ENCODE measurements at places on chromosomes 2 and 18.

DNA sequence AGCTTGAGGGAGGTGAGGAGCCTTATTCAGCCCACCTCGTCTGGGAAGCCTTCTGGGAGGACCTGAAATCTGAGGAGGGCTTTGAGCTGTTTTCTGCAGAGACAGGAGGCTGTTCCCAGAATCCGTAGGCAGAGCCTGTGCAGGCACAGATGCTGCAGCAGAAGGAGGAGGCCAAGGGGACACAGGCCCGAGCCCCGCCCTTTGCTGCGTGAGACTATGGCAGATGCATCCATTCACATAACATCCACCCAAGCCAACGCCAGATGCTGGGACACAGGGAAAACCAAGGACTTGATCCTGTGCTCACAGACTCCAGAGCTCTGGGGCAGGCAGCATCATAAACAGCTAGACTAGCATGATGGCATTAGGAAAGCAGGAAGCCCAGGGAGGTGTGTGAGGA lies 98.2 kb downstream of the KCNF1 start:
- DNase-seq = no peak

DNA sequence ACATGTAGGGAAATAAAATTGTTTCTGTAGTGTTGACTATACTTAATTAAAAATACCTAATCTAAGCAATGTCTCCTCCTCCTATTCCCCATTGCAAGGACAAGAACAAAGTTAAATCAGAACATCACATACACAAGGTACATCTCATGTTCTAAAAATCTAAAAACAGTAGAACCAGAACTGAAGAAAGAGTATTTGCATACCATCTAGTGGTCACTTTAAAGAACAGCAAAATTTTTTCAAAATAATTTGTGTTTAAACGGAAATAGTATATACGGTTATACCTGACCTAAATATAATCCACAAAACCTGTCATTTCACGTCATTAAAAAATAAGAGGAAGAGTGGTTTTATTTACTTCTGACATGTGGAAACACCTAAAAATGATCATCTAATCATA lies 294.3 kb upstream of the KCNH7 start:
- DNase-seq = no peak

- DNase-seq = no peak
Observed at GRCh38 chr2:190436557-190436956, 28.4 kb downstream of the MFSD6 start.

- DNase-seq = no peak
Observed at GRCh38 chr2:120350801-120351320, 4.9 kb downstream of the INHBB start.

DNA sequence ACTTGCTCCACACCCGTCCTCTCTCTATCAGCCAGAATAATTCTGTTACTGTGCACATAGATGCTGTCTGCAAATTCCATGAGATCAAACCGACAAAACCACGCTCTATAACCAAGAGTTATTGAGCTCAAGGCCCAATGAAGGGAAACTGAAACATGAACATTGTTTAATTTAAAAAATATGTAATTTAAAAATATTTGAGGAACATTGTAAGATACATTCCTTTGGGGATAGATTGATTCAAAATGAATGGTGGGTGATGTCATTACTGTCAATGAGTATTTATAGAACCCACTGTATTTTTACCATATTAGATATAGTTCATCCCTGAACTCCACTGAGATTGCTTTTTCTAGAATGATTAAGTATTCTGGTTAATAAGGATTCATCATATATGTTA lies 50.4 kb downstream of the NCKAP5 start:
- no peak for DNase-seq

DNA sequence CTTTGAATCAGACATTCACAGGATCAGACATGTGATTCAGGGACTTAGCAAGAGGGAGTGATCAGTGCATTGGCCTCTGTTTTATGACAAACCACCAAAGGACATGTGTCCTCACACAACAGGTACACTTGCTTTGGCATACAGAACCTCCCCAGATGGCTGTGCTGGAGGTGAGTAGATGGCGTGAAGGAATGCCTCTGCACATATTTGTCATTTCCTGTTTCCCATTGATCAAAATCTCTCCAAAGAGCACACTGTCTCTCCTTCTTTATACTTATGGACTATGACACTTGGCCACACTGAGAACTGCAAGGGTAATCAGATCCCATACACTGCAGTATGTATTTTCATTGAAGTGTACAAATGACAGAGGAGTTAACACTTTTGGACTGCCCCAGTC lies 927.6 kb downstream of the TSN start:
- DNase-seq = no peak

DNA sequence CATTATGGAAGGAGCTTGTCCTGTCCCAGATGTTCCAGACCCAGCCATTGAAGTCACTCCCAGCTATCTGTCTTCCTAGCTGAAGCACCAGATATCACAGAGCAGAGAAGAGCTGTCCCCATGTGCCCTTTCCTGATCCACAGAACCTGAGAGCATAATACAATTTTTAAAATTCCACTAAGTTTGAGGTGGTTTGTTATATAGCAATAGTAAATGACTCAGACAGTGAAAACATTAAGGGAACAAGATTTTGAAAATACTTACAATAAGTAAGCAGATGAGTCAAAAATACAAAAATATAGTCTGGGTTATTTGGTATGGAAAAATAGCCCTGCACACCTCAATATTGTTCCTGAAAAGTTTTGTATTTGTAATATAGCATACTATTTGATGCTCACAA lies 85.8 kb upstream of the GLS start:
- no peak for DNase-seq

DNA sequence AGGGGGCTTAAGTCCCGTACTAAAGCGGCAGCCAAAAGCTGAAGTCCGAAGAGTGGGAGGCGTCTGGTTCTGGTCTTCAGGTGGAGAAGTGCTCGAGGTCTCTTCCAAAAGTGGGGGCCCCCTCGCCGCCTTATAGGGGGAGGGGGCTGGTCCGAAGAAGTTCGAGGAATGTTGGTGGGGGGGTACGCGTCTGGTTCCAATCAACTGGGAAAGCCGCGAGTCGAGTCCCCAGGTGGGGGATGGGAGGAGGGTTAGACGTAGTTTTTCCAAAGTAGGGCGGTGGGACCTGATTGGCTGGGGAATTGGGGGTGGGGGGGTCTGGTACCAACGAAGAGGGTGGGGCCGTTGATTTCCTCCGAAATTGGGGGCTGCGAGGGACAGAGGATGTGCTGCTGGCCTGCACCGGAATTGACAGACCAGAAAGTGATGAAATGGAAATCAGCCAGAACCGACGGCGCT lies 594 bp downstream of the ITM2C start:
- no peak for DNase-seq

DNA sequence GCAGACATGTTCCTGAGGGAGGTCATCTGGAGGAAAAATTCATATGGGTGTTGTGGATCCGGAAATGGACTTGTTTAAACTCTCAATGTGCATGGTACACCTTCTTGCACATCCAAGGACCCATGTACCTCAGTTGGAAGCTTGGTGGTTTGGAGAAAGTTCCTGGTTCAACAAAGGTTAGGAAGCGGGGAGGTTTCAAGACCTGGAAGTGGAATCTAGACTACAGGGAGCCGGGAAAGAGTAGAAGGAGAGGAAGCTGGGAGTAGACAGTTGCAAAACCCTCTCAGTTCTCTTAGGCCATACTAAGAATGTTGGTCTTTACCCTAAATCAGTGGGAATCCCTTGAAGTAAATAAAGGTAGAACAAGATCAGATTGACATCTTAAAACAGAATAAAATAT lies 209.8 kb upstream of the SPOPL start:
- no peak for DNase-seq

DNA sequence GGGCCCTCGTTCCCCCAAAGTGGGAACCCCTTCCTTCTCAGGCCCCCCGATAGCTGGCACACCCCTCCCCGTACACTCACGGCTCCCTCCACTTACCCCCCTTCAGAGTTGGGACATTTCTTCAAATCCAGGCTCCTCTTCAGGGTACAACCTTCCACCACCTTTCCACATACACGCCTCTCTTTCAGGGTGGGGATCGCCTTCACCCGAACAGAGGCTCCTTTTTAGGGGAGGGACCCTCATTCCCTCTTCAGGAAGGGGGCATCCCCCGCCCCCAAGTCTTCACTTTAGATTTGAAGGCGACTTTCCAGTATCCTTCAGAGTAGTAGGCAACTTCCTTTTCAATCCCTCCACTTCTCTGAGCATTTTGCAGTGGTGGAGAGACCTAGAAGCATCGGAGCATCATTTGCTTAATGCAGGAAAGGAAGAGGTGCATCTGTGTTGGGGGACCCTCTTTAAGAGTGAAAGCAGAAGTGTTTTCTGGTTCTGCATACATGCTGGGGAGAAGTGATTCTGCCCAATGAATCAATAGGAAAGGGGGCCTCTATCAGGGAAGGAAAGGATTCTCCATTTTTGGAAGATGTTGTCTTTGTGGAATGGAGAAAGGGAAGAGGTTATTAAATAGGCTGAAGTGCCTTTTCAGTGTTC lies 845 bp downstream of the EML4 start:
- DNase-seq = no peak

DNA sequence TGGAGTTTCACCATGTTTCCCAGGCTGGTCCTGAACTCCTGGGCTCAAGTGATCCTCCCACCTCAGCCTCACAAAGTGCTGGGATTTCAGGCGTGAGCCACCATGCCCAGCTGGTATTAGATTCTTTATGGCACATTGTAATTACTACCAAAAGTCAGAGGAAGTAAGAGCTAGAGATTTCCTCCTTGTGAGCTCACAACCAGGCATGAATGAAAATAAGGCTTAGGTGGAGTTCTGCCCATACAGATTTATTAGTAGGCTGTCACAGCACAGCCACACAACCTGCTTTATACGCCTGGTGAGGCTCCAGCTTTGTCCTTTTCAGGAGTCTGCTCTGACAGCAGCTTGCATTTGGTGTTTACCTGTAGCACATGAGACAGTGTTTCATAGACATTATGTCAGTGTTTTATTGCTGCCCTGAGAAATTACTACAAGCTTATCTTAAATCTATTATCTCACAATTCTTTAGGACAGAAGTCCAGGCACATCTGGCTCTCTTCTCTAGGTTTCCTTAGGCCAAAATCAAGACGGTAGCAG lies 156.6 kb downstream of the TANC1 start:
- DNase-seq = no peak

DNA sequence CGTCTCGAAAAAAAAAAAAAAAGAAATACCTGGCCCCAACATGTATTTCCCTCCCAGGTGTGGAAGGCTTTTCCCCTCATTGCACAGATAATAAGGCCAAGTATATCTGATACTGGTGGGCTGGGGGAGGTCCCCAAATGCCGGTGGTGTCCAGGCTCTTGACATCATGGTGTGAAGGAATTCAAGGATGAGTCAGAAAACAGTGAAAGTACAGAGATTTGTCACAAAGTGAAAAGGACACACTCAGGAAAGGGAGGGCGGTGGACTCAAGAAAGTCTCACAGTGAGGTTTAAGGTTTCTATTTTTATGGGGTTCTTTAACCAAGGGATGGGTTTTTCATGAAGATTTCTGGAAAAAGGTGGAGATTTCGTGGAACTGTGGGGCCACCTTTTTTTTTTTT lies 37.8 kb upstream of the FZD5 start:
- no peak for DNase-seq

- no peak for DNase-seq
Observed at GRCh38 chr2:155377931-155378444, 679.5 kb downstream of the KCNJ3 start.

DNA sequence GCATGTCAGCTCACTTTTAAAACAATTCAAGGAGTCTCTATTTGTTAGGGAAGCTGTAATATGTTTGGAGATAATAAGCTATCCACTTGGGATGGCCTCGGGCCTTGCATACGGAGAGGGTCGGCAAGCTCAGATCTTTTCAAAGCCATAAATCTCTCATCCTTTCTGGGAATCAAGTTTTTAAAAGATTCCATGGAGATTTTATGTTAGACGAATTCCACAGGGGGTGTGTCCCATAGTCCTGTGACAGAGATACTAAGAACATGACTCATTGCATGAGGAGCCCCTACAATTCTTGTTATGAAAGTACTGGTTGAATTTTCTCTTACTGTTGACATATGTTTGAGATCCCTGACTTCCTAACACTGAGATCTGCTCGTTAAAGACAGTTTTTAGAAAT lies 108.7 kb downstream of the FEZ2 start:
- no peak for DNase-seq

Data from activated gamma-delta T cell (primary cell).